Occipital lobe (tissue), 3 donors: ENCODE measurements at places on chromosomes 6 and 20. TPM values are rescaled to one million over a fixed set of nuclear protein-coding genes. Genes with fewer than 3 reads are reported as not detected.
A peak's percentile ranks its signal among the peaks of the same experiment; 100 is the strongest.

Gene MUC21
- total RNA-seq = not detected

GRCh38 chr6:150639823-150640331 lies 40.2 kb downstream of the PLEKHG1 start:
- DNase-seq = no peak

GRCh38 chr6:163254341-163254835 lies 160.1 kb upstream of the QKI start:
- peak; percentile 32 for DNase-seq

Gene AURKA
- total RNA-seq = 4.8 TPM

GRCh38 chr6:41549673-41550072 lies 3.5 kb downstream of the FOXP4 start:
- no peak for DNase-seq

DNA sequence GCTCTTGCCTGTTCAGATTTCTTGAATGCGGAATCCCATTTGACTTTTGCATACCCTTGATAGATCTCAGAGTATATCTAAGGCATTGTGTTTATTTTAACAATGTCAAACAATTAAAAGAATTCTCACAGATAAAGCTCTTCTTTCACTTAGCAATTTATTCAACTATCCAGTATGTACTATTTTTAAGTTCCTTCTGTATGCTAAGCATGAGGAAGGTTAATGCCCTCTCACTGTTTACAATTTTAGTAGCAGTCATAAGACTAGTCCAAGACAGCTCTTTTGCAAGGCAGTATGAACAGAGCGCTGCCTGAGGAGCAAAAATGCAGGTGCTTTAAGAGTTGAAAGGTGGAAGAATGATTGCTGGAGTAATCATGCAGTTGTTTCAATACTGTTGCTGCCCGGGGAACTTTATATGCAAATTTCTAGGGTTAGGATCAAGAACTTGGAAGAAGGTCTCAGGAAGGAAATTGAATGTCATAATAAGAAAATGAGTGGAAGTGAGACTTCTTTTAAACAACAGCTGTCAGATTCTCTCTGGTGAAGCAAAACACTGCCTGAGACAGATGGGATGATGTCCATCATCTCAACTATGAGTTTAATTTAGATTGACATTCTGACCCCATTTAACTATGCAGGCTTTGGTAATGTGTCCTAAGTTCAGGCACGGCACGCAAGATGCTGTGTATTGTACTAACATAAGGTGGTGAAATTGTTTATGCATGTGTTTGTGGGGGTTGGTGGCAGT lies 1303.5 kb upstream of the CITED2 start:
- DNase-seq = no peak

Gene AK9
- total RNA-seq = 62.2 TPM

- DNase-seq = no peak
Measured at GRCh38 chr20:38001173-38001875, 31.9 kb downstream of the TTI1 start.

DNA sequence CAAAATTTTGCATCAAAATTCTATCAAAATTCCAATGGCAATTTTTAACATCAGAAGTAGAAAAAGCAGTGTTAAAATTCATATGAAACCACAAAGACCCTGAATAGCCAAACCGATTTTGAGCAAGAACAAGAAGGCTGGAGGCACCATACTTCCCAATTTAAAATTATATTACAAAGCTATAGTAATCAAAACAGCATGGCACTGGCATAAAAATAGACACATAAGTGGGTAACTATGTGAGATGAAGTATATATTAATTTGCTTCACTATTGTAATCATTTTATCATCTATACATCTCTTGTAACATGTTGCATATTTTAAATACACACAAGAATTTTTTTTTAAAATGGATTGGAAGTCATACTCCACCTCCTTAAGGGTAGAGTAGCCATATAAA lies 77.4 kb downstream of the PAK5 start:
- no peak for DNase-seq

DNA sequence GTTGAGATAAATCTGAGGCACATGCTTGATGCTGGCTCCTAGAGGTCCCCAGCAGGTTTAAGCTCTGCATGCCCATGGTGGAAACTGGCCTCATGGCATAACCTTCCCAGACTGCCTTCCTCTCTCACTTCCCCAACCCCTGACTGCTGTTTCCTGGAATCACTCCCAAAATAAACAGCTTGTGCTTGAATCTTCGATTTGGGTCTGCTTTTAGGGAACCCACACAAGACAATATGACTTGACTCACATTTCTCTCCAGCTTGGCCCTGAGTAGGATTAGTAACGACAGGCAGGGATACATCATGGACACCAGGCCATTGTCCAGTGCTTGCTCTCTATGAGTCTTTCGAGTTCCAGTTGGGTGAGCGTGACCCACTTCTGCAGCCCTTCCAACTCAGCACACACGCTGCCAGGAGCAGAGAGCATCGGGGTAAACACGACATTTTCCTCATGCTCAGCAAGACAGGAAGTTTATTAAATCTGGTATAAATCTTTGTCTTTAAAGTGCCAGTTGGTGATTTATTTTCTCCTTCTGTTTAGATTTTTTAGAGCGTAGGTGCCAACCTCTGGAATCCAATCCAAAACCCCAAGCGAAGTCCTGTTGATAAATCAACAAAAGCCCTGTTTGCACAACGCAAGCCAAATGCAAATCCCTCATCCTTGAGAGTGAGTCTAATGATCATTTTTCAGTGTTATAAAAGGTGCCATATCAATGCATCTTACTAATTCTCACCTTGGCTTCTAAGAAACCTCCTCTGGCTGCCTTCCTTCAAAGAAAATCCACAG lies 135.0 kb downstream of the FOXA2 start:
- no peak for DNase-seq

Gene CGA
- not detected for total RNA-seq

Gene RIPPLY2
- 12.9 TPM for total RNA-seq
